Stimulated activated CD4-positive, alpha-beta T cell treated with anti-CD3 and anti-CD28 coated beads, Interleukin-2, amount 100 ng/mL, for 24 hours (primary cell): ENCODE measurements at places on chromosomes 4 and X.

DNA sequence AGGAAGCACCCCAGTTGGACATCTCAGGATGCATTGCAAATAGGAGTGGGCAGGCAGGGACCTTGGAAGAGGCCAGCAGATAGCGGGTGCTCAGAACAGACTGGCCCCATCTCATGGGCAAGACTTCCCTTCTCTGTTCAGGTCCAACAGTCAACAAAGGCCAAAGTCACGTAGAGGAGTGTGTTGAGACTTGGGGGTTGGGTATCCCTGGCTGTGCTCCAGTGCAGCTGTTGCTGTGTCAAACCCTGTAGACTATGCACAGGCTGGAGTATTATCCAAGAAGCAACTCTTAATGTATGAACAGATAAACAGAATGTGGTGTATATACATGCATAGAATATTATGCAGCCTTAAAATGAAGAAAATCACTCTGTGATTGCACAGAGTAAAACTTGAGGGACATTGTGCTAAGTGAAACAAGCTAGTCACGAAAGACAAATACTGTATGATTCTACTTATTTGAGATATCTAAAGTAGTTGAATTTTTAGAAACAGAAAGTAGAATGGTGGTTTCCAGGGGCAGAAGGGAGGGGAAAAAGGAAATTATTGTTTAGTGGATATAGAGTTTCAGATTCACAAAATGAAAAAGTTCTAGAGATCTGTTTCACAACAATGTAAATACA is 192.1 kb upstream of the LCORL start:
- no peak for DNase-seq

GRCh38 chr4:91577864-91578263 is 725.9 kb upstream of the GRID2 start:
- DNase-seq: no peak

GRCh38 chrX:112769034-112769433 is 71.6 kb downstream of the AMOT start:
- DNase-seq: no peak

GRCh38 chr4:2194496-2194895 is 47.4 kb downstream of the HAUS3 start:
- DNase-seq: no peak

- DNase-seq: no peak
These were observed 9.7 kb downstream of the PDZD4 start for GRCh38 chrX:153820601-153821000.

- no peak for DNase-seq
These were observed 735.3 kb downstream of the PCDH18 start for GRCh38 chr4:136796953-136797352.

- no peak for DNase-seq
These were observed 60.7 kb upstream of the KDR start for GRCh38 chr4:55186123-55186522.

DNA sequence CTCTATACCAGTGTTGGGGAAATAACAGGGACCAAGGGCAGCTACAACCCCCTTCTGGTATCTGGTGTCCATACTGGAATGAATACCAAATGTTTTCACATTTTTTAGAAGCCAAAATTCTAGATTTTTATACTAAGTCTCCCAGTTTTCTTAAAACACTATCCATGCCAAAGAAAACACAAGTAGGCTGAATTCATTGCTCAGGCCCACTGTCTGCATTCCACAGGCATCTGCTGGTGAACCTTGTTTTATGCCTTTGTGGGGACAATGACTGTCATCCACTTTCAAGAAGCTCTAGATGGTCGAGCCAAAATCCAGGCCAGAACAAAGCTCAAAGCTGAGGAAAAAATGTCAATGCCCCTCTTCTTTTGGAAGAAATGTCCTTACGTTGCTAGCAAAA is 213.4 kb upstream of the RASGEF1B start:
- no peak for DNase-seq
